ENCODE measurements at places on chromosomes 3 and 15. TPM values are rescaled to one million over a fixed set of nuclear protein-coding genes. Genes with fewer than 3 reads are reported as not detected.

DNA sequence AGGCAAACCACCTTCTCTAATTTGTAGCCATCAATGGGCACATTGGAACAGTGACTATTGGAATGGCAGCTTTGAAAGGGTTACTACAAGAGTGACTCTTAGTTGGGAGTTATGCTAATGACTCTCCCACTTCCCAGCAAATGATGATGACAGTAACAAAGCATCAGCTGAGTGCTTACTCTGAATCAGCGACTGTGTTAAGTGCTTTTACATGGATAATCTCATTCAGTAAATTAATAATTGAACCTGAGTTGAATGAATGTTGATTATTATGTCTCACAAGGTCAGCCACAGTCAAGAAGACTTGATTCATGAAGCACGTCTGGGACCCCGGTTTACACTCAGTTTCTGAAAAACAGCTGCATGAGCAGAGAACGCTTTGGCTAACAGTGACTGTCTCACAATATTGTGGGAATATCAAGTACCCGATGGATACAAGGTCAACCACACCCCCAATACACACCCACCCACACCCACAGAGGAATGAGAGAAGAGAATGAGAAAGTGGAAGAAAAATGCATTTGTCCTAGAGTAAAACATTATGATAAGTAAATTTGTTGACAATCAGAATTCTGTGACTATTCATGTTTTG lies 242.0 kb upstream of the FEZF2 start:
- peaks cover 4% of the 10 kb centered on the region for H3K27me3 ChIP-seq
- H3K27ac ChIP-seq, result no peak overlapping the region
- H3K36me3 ChIP-seq, result no peaks in the 10 kb centered on the region
- H3K4me3 ChIP-seq, result no peak overlapping the region
- DNase-seq, result no peak

DNA sequence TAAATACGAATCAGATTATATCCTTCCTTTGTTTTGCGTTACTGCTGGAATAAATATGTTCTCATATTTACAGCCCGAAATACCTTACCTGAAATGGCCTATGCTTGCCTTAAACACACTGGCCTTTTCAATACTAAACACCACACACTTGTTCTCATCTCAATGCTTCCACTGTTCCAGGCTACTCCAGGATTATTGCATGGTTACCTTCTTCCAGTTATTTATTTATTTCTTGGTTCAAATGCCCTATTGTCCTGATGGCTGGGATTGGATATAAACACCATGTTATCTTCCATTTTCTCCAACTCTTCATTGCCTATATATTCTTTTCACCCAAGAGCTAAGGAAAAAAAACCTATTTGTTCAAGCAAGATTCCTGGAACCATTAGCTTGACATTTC lies 125.3 kb downstream of the SI start:
- no peak overlapping the region for H3K27ac ChIP-seq
- H3K4me3 ChIP-seq, result no peak overlapping the region
- no peak for DNase-seq
- no peaks in the 10 kb centered on the region for H3K36me3 ChIP-seq
- no peaks in the 10 kb centered on the region for H3K4me1 ChIP-seq
- no peaks in the 10 kb centered on the region for H3K27me3 ChIP-seq

GRCh38 chr3:113167825-113168801 lies 43.2 kb upstream of the BOC start:
- no peak for DNase-seq
- H3K27ac ChIP-seq, result no peak overlapping the region
- no peaks in the 10 kb centered on the region for H3K36me3 ChIP-seq
- H3K27me3 ChIP-seq, result no peaks in the 10 kb centered on the region
- H3K4me1 ChIP-seq, result peaks cover 10% of the 10 kb centered on the region

- H3K27ac ChIP-seq, result no peak overlapping the region
- no peak for DNase-seq
- no peak overlapping the region for H3K4me3 ChIP-seq
- no peaks in the 10 kb centered on the region for H3K4me1 ChIP-seq
- no peaks in the 10 kb centered on the region for H3K27me3 ChIP-seq
- no peaks in the 10 kb centered on the region for H3K36me3 ChIP-seq
Observed at GRCh38 chr3:40167958-40168357, 141.5 kb upstream of the EIF1B start.

DNA sequence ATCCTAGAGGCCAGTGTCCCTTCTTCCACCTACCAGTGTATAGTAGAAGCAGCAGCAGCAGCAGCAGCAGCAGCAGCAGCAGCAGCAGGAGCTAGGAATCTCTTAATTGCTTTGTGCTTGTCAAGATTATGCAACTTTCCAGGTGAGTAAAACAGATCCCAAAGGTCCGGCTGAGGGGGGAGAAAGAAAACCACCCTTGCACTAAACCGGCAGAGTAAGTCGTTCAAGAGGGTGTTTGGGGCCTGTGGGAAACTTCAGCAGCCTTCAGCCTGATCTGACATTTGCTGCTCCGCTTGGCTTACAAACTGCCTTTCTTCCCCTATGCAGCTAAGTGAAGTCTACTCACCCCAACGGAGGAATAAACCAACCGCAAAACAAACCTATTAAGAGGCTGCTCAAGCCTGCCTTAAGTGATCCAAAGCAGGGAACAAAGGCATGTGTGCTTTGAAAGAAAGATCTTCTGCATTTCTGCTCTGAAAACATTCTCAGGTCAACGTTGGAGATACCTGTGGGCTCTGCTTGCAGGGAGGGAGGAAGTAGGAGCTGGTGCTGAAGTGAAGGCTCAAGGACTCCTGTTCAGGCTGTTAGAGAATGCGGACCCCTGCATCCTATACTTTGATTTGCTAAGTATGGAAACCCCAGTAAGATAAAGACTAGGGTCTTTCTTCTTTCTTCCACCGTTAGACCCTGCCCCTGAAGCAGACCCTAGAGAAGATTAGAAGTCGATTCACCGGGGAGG lies 35.7 kb upstream of the DLG1 start:
- no peak overlapping the region for H3K4me3 ChIP-seq
- no peaks in the 10 kb centered on the region for H3K4me1 ChIP-seq
- no peak for DNase-seq
- no peaks in the 10 kb centered on the region for H3K36me3 ChIP-seq

GRCh38 chr15:68655686-68656437 lies 77.1 kb downstream of the CORO2B start:
- no peaks in the 10 kb centered on the region for H3K27me3 ChIP-seq
- H3K27ac ChIP-seq, result no peak overlapping the region
- H3K4me1 ChIP-seq, result peaks cover 2% of the 10 kb centered on the region

MAPKAPK3 gene
- 57.2 TPM for total RNA-seq

CCDC174 gene
- 6.9 TPM for total RNA-seq
